Islet precursor cell (in vitro differentiated cells): ENCODE measurements at places on chromosomes 1 and 21.

- peak; percentile 45 for DNase-seq
Observed at GRCh38 chr1:205585835-205586785, 45.7 kb downstream of the ELK4 start.

DNA sequence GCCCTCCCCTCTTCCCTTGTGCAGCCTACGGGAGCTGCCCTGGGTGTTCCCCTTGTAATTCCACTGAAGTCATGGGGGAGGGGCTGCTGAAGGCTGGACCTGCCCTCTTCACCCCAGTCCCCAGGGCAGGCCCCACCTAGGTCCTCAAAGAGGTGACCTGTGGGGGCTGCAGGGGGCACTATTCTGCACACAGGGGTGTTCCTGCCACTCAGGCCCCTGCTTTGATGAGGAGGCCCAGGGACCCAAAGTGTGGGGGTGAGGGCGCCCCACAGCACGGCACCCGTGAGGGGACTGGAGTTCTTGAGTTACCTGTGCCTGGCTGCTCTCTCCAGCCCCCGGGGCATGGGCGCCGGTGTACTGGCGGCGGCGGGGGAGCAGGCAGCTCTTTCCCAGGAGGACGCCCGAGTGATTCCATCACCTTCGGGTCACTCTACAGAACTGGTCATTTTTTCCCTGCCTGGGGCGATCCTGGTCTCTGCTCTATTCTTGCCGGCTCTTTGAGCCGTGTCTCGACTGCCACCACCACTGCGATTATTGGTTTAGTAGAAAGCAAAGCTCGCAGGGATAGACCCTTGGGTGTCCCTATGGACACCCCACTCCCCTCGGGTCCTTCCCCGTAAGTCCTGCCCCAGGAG lies 6.9 kb upstream of the PRDM16 start:
- DNase-seq = peak; percentile 86

DNA sequence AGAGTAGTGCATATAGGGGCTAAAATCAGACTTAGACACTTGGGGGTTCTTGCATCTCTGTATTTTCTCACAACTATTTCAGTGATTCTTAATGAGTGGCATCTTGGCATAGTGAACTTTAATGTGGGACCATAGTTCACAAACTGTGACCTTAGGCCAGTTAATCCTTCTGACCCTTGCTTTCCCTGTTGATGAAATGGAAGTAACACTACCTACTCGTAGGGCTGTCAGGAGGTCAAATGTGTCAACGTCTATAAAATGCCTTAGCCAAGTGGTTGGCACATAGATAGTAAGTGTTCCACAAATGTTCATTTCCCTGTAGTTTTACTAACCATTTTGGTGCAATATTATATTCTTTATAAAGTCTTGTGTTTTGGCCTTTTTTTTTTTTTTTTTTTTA lies 49.4 kb downstream of the DYRK1A start:
- no peak for DNase-seq

GRCh38 chr1:218701131-218701530 lies 356.0 kb downstream of the TGFB2 start:
- DNase-seq = no peak

DNA sequence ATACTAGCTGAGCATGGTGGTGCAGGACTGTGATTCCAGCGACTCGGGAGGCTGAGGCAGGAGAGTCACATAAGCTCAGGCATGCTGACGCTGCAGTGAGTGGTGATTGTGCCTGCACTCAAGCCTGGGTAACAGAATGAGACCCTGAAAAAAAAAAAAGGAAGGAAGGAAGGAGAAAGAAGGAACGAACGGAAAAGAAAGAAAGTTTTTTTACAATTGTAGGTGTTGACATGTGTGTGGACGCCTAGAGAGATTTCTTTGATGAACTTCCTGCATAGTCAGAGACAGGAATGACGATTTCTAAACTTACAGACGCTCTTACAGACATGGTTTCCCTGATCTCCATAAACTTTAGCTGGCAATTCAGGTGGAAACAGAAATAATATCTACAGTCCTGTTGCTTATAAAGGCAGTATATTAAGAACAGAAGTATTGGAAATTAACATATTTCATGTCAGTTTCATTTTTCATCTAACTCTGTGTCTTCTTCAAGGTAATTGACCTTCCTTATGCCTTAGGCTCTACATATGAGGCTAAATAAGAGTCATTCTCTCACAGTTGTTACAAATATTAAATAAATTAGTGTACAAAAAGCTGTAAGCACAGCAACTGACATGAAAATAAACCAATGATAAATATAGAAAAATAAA lies 4.1 kb downstream of the SAMSN1 start:
- no peak for DNase-seq

DNA sequence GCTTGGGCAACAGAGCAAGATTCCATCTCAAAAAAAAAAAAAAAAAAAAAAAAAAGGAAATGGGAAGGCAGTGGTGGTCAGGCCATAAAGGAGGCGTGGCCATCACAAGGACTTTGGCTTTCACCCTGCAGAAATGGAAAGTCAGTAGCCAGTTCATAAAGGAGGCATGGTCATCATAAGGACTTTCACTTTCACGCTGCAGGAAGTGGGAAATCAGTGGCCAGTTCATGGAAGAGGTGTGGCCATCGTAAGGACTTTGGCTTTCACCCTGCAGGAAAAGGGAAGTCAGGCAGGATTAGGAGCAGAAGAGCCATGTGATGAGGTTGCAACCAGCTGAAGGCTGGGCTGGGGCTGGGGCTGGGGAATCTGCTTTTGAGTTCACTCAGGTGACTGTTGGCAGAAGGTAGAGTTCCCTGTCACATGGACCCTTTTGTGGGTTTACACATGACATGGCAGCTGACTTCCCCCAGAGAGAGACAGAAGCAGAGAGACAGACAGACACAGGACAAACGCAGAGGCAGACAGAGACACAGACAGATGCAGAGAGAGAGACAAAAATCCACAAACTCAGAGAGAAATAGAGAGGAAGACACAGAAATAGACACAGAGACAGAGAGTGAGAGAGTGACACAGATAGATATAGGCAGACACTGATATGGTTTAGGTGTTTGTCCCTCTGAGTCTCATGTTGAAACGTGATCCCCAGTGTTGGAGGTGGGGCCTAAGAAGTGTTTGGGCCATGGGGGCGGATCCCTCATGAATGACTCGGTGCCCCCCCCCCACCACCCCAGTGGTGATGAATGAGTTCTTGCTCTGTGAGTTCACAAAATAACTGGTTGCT lies 263.9 kb upstream of the KAZN start:
- DNase-seq = no peak

DNA sequence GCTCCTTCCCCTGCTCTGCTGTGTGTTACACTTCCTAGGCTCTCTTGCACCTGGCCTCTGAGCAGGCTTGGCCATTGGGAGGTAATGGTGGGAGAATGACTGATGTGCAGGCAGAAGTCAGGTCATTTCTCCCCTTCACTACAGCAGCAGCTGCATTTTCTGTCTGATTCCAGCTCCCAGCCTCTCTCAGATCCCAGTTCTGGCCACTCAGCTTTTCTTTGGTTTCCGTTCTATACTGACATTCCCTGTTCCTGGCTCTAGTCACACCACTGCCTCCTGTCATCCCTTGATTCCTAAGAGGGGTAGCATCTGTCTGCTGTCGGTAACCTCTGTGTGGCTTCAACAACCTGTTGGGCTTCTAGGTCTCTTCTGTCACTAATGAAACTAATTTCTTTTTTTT lies 127.7 kb upstream of the HOOK1 start:
- DNase-seq = no peak

DNA sequence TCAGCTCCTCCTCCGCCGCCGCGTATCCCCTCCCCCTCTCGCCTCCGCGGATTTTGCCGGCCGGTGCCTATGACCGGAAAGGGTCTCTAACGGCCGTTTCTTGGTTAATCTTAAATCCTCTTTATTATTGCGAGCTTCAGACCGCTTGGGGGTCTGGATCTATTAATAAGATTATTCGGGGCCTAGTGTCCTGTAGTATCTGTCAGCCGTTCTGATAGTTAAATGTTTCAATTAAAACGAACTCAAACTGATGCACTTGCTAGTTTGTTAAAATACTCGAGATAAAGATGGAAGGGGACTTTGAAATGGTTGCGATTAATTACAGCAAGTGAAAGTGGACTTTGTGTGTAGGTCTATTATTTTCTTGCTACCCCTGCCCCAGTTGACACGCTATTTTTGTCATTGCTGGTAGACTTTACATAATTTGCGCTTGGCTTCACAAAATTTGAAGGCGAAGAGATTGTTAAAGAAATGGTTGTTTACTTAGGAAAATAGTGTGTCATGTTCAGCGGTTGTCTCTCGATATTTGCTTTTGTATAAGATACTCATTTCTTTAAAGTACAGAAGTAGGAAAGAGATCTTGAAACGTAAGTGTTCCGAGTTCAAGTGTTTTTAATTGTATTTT lies 779 bp downstream of the SON start:
- DNase-seq = no peak

DNA sequence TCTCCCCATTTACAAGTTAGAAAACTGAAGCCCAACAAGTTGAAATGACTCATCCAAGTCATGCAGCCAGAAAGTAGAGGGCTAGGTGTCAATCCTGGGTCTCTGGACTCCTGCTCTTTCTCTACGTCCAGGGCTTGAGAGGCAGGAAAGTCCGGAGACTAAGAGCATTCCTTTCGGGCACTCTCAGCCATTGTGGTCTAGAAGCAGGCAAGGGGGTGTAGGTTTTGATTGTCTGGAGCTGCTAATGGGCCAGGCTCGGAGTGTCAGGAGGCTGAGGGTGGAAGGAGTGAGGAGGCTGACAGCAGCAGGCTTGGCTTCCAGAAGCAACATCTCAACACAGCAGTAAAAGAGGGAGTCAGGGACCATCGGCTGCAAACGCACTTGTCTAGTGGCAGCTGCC lies 107.6 kb upstream of the KLHDC7A start:
- peak; percentile 94 for DNase-seq

DNA sequence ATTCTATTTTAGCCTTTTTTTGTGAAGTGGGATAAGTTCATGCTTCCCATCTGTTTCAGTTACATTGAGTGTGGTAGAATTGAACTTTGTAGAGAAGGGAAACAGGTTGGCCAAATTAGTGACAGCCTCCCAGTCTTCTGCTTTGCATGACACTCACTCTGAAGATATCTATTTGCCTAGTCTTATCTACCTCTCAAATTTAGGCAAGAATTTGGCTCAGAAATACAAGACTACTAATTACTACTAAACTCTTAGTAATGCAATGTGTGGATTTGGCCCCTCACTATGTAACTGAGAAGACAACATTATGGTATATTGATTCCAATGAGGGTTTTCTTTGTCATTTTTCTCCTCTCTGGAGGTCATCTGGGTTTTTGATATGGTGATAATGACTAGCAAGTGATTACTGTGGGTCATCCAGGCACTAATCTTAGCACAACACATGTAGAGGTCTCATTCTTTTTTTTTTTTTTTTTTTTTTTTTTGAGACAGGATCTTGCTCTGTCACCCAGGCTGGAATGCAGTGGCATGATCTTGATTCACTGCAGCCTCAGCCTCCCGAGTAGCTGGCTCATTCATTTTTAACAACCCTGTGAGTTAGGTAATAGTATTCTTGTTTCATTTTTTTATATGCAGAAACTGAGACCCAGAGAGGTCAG lies 6.3 kb downstream of the FAM20B start:
- no peak for DNase-seq

- no peak for DNase-seq
Observed at GRCh38 chr1:175758601-175759000, 15.2 kb upstream of the TNR start.

- DNase-seq = no peak
Observed at GRCh38 chr1:160910170-160910750, 25.3 kb upstream of the ITLN1 start.

DNA sequence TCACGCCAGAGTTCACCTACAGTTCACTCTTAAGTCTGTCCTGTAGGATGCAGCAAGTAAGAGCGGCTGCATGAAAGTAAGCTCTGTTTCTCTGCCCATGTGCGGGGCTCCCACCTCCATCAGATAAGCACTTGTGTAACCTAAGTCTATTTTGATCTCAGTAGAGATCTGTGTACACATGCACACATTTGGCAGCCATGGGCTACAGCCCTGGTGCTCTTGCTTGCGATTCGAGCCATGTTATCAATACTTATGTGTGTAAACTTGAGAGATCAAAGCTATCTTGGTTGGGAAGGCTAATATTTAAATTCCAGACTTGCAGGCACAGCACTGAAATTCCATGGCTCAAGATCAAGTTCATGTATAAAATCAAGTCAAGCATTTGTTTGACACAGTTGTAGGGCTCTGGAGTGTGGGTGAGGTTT lies 244.7 kb upstream of the FGGY start:
- DNase-seq = no peak

DNA sequence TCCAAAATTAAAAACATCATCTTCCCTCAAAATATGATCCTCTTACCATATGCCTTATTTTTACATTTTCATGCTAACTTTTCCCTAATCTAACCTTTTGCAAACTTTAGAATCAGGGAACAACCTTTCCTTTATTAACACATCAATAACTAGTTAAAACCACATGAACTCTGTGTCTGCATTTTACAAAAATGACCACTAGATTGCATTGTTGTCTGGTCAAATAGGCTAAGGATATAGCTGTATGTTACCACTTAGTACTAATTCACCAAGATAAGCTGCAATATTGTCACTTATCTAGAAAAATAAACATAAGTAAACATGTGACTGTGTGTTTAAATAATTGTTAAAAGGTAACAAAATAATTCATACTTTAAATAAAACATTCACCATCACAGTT lies 82.3 kb downstream of the DENND1B start:
- DNase-seq = no peak

GRCh38 chr1:87508247-87508787 lies 179.6 kb downstream of the LMO4 start:
- DNase-seq = no peak

- peak; percentile 56 for DNase-seq
Observed at GRCh38 chr1:40692429-40692895, 958 bp downstream of the NFYC start.

DNA sequence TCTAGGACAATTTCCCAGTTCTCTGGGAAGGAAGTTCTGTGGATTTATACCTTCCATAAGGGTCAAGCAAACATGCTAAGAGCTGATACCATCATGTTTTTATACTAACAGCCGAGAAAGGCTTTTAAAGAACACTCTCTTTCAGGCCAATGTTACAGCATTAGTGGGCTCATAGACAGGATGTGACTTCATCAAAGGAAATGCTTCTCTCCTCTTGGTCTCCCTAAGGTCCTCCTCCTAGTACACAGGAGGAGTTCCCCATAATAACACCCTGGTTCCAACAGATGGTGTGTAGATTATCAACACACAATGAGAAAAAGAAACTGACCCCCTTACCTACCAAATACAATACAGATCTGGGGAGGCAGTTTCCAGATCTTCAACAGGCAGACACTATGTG lies 26.7 kb upstream of the GLIS1 start:
- no peak for DNase-seq

- no peak for DNase-seq
Observed at GRCh38 chr1:169143984-169144383, 37.5 kb downstream of the ATP1B1 start.

GRCh38 chr1:21633992-21634805 lies 35.0 kb downstream of the RAP1GAP start:
- DNase-seq = no peak

- DNase-seq = no peak
Observed at GRCh38 chr21:42106425-42106824, 35.3 kb downstream of the UMODL1 start.

GRCh38 chr1:61337037-61337436 lies 254.7 kb downstream of the NFIA start:
- no peak for DNase-seq
